ENCODE measurements at places on chromosomes 2 and 18.

GRCh38 chr18:76483780-76484179, 11.3 kb downstream of the ZNF516 start:
- no peak for DNase-seq

DNA sequence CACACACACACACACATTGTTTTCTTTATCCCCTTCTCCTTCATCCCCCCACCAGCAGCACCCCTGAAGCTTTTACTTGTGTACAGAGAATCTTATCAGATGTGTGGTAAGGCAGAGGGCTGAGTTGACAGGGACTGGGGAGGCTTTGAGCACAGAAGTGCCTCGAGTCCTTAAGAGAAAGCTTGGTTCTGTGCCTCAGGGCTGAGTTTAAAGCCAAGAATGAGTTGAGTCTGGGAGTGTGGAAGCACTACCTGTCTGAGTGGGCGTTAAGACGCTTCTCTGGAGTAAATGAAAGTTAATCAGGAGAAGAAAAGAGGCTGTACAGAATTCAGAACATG, 2.7 kb downstream of the ID2 start:
- peak; percentile 43 for DNase-seq

DNA sequence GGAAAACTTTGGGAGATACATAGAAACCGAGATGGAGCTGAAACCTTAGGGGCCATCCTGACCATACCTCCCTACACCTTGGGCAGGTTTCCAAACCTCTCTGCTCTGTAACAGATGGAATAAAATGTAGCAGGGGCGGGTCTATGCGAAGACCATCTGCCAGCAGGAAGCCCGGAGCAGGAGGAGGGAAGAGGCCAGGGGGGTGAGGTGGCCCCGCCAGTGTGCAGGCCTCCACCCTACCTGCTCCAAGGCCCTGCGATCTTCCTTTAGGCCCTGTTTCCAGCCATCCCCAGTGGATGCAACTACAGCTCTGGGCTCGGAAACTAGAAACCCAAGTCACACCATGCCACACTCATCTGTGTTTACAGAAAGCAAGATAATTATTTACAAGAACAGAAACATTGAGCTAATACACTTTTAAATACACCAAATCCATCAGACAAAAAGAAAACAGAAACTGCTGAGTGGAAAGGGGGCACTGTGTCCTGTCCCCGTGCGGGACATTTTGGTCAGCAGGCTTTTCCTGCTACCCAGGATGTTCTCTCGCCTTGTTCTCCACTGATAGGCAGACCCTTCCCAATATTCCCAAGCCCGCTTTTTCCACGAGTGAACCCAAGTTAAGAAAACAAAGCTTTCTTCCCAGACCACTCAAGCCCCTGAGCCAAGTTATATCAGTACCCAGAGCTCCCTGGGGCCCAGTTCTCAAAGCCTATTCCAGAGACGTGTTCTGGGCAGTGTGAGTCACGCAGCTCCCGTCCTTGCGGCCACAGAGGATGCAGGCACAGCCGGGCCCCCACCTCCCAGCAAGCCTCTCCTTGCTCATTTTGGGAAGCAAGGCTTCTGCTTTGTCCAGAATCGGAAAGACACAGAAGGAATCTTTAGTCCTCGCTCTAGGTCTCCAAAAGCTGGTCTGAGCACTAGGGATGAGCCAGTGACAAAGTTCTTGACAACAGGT, 17.3 kb downstream of the CIB4 start:
- no peak for DNase-seq

DNA sequence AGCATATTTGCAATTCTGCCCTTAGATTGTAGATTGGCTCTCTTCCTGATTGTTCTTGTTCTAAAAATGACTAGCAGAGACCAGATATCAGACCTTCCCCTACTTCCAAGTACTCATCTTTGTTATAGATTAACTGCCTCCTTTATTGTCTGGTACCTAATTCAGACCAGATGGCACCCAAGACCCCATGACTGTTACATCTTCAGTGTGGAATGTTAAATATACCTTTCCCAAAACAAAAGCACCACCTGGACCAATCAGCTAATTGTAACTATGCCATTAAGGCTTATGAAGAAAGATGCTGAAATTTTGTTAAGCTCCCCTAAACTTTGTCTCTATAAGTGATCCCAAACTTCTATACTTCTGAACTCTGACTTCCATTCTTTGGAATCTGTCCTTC, 12.0 kb upstream of the TFPI start:
- no peak for DNase-seq
